ENCODE measurements at places on chromosomes 1 and 21.

- no peak for DNase-seq
Measured at GRCh38 chr1:2314803-2315673, 76.3 kb downstream of the MORN1 start.

GRCh38 chr1:208108213-208108608, 136.0 kb downstream of the PLXNA2 start:
- no peak for DNase-seq

- DNase-seq, result no peak
Measured at GRCh38 chr1:7896994-7897393, 43.6 kb downstream of the TNFRSF9 start.

GRCh38 chr1:64308866-64309265, 105.4 kb downstream of the UBE2U start:
- DNase-seq, result no peak

DNA sequence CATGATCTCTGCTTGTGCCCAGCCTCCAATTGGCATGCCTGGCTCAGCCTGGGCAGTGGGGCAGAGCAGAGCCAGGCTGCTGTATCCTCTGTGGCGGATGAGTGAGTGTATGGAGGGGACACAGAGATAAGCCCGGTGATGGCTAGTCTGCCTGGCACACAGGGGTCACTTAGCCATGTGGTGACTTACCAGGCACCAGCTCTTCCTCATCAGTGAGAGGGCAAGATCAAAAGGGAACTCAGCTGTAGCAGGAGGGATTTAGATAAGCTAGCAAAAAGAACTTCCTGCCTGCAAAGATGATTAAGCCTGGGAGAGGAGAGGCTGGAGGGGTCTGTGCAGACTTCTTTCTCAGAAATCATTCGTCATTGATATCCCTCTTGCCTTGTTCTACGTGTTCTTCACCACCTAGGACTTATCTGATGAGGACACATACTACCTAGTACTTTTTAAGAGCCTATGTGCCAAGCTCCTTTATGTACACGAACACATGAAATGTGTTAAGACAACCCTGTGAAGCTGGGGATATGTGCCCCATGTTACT, 7.9 kb downstream of the KIF21B start:
- DNase-seq, result no peak

- DNase-seq, result no peak
Measured at GRCh38 chr1:206734499-206735142, 36.0 kb upstream of the IL19 start.

- no peak for DNase-seq
Measured at GRCh38 chr1:94562519-94563260, 21.1 kb upstream of the F3 start.

DNA sequence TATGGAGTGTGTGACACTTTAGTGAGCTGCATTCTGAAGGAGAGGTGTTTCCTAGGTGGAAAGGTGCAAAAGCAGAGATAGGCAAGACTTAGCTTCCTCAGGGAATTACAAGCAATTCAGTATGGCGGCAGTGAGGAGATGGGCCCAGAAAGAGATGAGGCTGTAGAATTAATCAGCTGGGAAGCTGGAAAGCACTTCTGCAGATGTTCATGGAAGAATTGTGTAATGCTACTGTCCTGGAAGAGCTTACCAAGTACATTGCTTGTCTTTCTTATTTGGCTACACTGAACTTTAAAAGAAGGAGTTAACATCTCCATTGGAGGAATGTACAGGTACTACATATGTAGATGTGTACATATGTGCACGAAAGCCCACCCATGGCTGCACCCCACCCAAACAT, 103.7 kb upstream of the DPT start:
- DNase-seq, result no peak

- no peak for DNase-seq
Measured at GRCh38 chr1:212977781-212978645, 27.7 kb downstream of the VASH2 start.

DNA sequence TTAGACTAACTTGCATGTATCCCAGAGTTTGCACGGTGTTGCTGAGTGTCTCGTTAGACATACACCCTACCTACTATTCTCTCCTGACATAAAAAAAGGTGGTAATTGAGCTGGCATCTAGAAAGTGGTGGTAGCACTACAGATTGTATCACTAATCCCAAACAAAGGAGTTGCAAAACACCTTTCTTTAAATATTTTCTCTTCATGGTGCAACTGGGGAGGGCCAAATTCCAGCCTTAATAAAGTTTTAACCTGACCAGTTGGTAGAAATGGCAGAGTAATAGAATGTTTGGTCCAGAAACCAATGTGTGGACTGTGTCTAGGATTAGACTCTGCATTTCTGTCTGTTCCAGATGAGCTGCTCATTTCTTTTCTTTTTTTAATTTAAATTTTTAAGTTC, 40.0 kb downstream of the NFIA start:
- DNase-seq, result no peak

DNA sequence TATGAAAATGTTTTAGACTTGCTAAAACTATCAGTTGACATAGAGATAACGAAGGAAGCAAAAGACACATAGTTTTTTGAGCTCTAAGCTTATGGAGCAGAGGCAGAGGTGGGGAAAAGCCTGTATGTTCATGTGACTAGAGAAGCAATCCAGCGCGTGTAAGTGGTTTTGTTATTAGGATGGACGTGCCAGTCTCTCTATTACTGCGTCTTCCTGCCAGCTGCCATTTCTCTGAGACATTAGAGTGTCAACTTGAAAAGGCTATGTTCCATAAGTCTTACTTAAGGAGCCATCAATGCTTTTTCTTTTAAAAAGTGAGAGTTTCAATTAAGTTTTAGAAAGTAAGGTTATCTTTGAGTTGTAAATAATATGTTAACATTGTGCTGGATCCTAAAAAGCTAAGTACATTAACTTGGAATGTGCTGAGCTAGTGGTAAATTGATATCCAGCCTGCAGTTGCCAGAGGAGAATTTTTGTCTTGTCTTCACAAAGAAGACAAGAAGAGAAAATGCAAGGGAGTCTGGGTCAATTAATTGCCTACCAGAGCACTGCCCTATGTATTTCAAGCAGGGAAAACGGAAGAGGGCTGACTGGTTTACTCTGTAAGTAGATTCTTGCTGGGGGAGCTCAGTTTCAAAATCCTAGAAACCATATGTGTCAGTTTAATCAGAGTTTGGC, 161.8 kb upstream of the B3GALT2 start:
- DNase-seq, result no peak

DNA sequence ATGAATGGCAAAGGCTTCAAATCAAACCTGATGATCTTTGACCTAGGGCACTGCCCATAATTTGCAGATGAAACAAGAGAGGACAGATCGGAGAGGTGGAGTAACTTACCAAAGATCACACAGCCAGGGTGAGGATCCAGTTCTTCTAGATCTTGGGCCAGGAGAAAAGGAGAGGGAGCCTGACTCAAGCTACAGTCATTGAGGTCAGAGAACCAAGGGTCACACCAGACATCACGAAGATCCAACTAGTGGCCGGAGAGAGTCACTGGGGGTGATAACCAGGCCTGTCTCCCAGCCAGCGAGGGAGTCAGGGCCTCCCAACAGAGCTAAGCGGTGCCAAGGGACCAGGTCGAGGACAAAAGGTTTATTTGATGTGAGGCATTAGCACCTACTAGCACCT, 115.0 kb downstream of the RIPK4 start:
- DNase-seq, result no peak

DNA sequence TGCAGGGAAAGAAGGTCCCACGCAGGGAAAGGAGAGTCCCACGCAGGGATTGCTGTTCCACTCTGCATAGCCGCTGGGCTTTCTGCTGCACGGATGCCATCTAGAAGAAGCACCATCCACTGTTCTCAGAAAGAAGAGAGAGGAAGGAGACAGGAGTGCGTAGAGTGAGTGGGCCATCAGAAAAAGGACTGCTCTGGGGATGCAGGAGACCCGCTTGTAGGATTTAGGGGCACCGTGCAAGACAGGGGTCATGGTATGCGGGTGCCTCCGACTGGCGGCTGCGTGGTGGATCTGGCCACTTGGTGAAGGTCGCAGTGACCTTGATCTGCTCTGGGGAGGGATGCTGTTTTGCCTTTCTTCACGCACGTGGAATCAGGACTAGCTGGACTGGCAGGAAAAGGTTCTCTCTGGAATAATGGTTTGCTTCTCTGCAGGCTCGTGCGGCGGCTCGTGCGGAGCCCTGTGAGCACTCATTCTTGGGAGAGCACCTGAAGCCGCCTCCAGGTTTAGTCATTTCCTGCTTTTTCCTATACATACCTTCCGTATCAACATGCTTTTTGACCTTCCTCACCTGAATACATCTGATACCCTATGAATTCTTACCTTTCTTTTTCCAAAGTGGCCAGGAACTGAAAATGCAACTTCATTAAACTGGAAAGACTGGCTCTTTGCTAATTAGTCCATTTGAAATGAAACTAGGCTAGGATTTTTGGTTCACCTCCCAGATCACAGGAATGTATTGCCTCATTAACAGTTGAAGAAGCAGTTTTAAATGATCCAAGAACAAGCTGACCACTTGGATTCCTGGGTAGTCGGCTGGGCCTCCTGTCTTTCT, 181.6 kb downstream of the KIF26B start:
- DNase-seq, result no peak

GRCh38 chr1:221381910-221382623, 359.8 kb downstream of the DUSP10 start:
- no peak for DNase-seq

DNA sequence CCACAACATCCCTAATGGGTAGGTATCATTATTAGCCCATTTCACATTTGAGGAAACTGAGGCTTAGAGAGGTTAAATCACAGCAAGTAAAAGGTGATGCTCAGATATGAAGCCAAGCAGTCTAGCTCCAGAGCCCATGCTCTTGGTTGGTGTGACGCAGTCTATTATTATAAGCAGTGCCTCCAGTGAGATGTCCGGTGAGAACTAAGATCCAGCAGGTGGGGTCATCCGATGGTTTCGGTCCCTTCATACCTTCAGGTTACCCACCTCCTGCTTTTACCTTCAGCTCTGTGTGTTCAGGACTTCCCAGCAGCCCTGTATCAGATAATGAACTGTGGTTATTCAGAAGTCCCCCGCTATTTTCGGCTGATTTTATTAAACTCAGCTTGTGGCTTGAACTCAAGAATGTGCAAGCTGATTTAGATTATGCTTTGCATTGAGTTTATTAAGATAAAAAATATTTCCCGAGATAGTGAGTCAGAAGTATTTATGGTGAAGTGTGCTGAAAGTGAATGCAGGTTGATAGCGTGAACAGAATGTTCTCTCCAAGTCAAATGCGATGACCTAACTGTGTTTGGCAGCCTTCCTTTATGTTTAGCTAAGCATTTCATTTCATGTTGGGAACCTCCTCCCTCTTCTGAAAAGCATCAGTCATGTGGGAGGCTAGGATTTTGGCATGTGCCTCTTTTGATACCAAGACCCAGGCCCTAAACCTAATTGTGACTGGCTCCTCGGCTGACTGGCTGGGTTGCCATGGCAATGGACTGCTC, 160.9 kb upstream of the UBE2U start:
- no peak for DNase-seq

DNA sequence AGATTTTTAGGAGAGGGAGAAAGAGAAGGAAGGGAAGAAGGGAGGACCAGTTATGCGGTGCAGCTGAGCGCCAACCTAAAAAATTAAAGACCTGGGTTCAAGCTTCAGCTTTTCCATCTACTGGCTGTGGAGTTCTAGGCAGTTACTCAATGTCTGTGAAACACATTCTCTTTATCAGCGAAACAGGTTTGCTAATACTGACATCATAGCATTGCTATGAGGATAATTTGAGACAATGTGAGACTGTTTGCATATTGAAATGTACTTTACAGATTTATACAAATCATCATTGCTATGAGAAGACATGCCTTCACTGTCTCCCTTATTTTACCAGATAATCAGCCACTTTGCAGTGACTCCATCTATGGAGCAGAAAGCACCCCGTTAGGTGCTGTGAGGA, 222.9 kb upstream of the SGIP1 start:
- no peak for DNase-seq

GRCh38 chr1:168801032-168801745, 72.2 kb upstream of the DPT start:
- no peak for DNase-seq

GRCh38 chr1:246417152-246417812, 89.8 kb downstream of the SMYD3 start:
- DNase-seq, result no peak

GRCh38 chr1:64519901-64520300, 50.0 kb downstream of the CACHD1 start:
- no peak for DNase-seq

GRCh38 chr1:199168888-199169585, 530.2 kb downstream of the PTPRC start:
- DNase-seq, result no peak

GRCh38 chr1:16210581-16210980, 1.9 kb downstream of the ARHGEF19 start:
- DNase-seq, result no peak

DNA sequence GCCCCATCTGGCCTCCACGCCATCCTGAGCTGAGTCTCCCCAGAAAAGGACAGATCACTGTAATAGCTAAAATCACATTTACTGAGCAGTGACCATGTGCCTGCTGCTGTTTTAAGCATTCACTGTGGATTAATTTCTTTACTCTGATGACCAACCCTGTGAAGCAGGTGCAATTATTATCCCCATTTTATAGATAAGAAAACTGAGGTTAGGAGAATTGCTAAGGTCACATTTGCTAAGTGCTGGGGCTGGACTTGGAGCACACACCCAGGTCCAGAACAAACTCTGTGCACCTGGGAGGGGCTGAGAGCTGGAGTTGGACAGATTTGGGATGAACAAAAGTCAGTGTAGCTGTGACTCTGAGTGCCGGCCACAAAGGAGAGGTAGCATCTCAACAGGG, 58.0 kb downstream of the SDC3 start:
- DNase-seq, result no peak

- DNase-seq, result peak; percentile 30
Measured at GRCh38 chr1:245500546-245500945, 345.8 kb downstream of the KIF26B start.

DNA sequence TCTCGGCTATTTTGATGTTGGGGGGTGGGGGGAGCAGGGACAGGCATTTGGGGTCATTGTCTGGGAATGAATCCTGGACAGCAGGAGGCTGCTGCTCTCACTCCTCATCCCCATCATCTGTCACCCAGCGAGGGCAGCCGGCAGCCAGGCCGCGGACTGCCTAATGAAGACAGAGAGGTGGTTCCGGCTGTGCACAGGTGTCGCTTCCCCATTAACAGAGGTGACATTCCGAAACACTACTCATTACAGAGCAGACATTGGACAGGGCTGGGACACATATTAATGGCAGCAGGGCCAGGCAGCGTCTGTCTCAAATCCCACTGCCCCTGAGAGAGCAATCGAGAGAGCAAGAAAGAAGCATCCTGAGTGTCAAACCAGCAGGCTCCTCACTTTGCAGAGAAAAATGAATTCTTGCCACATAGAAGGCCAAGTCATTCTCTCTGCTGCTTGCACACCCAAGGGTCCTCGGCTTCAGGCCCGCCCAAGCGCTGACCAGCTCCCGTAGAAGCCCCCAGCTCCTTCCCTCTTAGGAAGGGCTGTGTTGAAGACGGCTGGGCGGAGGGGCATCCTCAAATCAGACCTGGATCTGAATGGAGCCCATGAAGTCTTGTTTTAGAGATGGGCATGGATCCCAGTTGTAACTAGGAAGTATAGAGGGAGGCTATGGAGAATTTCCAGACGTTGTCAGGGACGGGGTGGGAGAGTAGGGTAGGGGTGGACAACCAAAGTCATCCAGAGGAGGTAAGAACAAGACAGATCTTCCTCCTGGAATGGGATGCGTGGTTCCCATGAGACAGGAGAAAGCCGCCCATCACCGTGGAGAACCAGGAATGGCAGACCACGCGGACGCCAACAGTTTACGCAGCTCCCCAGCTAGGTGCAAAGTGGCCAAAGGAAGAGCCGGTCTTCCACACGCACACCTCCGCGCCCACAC, 8.2 kb upstream of the LEMD1 start:
- DNase-seq, result no peak

Measured in GOT3 (cell line).